ENCODE measurements at places on chromosomes 3 and 15.

DNA sequence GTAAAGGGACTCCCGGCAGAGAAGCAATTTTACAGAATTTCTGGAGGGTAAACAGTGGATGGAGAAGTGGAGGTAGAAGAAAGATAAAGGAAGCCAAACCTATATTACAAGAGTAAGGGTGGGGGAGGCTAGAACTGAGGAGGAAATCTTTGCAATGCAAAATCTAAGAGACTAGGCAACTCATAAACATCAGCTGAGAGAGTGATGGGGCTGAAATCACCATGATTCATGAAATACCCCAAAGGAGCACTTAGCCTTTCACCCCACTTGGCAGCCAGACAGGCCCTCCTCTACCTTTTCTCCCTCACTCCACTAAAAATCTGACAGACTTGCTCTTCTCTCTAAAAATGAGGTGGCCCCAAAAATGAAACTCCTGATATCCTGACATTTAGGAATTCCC, 19.5 kb upstream of the ZBTB38 start:
- DNase-seq, result no peak

- DNase-seq, result no peak
These were observed 1202.1 kb downstream of the ROBO1 start for GRCh38 chr3:78565712-78566111.

DNA sequence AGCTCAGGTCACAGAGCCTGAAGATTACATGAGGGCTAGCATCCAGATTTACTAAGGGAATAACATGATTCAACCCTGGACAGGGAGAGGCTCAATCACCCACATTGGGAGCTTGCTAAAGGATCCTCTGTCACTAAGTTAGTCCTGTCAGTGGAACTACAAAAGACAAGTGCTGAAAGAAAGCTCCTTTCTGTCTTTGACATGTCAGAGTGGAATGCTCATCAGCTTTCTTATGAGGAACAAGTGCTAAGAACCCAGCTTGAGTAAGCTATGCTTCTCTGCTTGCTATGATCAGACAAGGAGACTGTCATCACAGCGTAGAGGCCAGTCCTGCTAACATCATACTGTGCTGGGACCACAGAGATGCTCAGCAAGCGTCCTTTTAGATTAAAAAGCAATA, 74.5 kb downstream of the MB21D2 start:
- no peak for DNase-seq

DNA sequence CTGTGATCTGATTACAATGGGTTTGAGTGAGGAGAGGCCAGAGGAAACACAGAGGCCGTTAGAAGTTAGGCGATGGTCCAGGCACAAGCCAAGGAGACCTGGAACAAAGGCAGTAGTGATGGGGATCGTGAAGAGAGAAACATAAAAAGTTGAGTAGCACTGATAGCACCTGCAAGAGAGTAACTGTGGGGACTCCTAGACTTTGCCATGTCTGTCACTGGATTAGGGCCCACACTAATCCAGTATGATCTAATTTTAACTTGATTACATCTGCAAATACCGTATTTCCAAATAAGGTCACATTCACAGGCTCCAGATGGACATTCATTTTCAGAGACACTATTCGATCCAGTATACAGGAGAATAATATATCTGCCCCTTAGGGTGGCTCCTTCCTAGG, 144.7 kb downstream of the RAB11A start:
- DNase-seq, result no peak

DNA sequence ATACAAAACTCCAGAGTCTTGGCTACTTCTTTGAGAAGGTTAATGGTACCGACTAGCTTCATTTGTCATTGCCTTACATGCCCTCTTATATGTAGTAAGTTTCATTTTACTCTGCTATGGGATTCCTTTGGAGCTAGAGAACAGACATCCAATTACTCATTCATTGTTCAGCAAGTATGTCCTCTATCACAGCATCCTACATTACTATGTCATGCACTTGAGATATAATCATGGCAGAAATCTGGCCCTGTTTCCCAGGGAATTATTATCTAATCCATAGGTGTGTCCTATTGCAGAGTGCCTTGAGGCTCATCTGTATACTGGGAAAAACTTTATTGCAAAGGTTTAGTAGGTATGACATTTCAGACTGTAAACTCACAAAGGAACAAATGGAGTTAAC, 333.1 kb upstream of the NECTIN3 start:
- no peak for DNase-seq

DNA sequence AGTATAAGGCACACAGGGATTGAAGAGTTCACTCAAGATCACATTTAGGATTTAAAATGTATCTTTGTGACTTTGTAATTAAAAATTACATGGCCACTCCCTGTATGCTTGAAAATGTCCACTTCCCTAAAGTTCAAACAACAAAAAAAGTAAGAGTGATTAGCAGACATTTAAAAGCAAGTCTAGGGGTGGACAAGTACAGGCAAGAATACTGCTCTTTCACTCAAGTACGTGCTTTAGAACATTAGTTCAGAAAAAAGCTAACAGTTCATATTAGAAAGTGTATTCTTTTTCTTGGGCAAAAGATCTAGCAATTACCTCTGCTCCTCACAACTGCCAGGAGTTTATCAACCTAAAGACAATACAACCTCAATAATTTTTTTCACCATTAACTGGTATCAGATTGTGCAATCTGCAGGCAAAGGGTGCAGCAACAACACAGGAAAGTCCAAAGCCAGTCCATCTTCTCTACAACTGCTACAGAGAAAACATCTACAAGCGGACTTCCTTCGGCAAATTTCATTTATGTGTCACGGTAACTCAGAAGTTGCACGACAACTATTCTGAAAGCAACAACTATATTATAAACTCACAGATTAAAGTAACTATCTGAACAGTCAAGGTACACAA, 18.1 kb downstream of the CHSY1 start:
- DNase-seq, result no peak

- DNase-seq, result peak; percentile 38
These were observed 51.5 kb downstream of the TGFBR2 start for GRCh38 chr3:30657914-30658313.

DNA sequence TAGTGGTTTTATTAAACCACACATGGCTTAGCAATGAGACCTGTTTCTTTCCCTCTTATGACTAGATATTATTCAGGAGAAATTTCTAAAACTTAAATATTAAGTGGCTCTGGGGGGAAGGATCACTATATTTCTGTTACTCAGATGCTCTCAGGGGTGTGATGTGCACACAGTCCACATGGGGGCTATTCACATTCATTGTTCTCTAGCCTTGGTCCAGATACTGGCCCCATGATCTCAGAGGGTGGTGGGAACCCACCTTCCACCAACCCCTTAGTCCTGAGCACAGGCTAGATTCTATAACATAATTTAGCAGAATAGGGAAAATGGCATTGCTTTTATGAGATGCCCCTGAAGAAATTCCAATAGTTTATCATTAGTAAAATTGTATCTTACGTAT, 149.0 kb upstream of the ST8SIA2 start:
- no peak for DNase-seq

- DNase-seq, result no peak
These were observed 9.7 kb upstream of the ARHGEF26 start for GRCh38 chr3:154111365-154111935.

- DNase-seq, result no peak
These were observed 32.7 kb upstream of the PLSCR5 start for GRCh38 chr3:146637871-146638270.

GRCh38 chr3:122843604-122844003, 48.7 kb downstream of the SLC49A4 start:
- DNase-seq, result no peak

- DNase-seq, result no peak
These were observed 306.7 kb upstream of the TBC1D5 start for GRCh38 chr3:18049096-18049495.

DNA sequence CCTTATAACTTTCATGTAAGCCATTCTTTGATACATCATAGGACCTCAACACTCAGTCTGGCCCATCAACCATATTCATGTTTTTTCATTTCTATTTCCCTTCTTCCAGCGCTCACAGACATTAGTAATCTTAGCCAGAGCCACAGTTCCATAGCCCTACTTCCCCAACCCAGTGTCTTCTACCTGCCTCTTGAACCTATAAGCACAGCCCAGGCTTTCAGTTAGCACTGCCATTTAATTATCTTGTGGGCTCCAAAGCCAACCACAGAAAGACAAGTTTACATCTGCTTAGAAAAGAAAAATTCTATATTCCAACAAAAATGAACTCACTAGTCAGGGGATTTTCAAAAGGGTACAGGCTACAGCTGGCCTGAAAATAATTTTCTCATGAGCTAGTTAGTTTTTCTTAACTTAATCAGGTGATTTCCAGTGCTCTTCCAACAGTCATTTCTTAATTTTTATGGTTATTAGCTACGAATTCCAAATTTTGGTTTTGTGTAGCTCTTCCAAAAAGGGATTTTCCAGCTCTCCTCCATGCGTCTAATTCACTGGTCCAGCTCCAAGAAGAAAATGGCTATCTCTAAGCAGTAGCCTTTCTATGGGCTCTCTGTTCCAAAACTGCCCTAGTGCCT, 13.7 kb downstream of the CD200 start:
- DNase-seq, result no peak

DNA sequence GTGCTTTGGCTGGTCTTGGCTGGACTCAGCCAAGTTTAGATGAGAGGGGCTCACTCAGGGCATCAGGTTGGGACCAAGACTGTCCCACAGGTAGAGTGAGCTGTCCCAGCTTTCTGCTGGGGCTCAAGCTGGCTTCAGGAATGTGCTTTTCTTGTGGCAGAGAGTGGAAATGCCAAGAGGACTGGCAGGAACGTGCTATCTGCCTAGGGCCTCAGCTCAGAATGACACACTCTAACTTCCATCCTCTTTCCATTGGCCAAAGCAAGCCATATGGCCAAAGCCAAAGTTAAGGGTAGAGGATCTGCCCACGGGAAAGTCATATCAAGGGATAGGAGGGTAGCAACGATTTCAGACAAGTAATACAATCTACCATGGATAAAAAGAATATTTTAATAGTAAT, 178.8 kb downstream of the ABHD5 start:
- no peak for DNase-seq

DNA sequence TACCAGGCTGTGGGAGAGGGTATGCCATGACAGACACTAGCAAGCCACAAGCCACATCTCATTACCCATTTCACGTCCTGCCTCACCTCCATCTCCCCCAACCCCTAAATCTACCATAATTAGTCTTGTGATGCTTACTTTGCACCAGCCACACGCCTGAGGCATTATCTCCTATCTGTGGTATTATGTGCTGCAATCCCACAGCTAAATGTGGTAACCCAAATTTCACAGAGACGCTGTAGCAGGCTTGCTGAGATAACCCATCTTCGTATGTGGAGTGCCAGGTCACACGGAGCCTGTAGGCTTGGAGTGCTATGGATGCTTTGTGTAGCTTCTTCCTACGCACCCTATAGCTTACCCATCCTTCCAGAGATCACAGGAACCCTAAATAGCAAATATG, 256.7 kb upstream of the KCNH8 start:
- DNase-seq, result peak; percentile 23

- DNase-seq, result peak; percentile 48
These were observed 1.5 kb downstream of the MSL2 start for GRCh38 chr3:136194409-136195257.

GRCh38 chr3:111571907-111572460, 23.2 kb downstream of the ZBED2 start:
- no peak for DNase-seq

DNA sequence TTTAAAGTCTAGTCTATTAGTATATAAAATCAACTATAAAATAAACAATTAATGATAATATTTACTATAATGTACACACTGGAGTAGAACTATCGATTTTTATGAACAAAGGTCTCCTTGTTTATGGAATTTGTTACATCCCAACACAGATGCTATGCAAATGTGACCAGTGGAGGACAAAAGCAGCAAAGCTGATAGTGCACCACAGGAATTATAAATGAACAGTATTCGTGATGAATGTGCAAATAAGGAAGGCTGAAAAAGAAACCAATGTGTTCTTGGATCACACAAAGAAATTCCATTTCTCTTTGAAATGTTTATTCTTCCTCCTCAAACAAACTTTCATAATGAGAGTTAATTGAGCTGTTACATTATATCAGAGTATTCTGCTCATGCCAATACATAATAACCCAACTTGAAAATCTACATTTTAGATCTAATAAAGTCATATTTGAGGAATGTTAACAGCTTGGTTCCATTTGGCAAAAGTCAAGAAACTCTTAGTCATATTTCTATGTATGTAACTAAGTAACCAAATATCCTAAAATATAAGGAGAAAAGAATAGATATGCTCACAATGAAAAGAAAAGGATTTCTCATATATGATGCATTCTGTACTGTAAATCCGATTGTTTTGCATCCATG, 79.3 kb downstream of the NEK10 start:
- no peak for DNase-seq

- DNase-seq, result no peak
These were observed 341.5 kb downstream of the ROBO2 start for GRCh38 chr3:77381431-77381830.

DNA sequence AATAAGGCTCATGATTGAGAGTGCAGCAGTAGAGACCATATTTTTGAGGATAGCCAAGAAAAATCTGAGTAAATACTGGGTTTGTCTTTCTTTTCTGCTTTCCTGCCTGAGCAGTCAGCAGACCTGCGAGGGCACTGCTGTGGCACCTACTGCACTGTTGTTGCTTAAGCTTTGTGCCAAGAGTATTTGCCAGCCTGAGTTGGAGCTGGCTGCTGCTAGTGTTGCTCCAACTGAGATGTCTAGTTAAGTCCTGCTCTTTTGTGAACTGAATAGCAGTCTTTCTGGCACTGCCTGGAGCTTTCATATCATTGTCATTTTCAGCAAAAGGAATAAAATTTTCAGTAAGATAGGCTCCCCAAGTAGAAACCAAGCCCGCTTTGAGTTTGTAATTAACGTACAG, 214.5 kb upstream of the P2RY1 start:
- no peak for DNase-seq

DNA sequence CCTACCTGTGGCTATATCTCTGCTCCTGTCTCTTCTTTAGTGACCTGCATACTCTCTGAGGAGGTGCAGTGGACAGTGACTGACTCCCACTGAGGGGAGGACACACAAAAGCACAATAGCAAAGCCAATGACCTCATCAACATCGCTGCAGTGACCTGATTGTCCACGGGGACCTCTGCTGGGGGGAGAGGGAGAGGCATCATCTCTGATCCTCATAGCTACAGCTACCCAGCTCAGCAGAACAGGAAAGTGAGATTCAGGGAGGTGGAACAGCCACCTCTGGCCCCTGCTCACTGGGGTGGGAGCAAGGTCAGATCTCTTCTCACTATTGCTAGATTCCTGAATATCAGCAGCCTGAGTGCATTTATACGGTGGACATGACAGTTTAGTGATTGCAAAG, 179.2 kb downstream of the ATP10A start:
- DNase-seq, result no peak

GRCh38 chr3:106609666-106610301, 741.0 kb upstream of the CBLB start:
- peak; percentile 67 for DNase-seq

DNA sequence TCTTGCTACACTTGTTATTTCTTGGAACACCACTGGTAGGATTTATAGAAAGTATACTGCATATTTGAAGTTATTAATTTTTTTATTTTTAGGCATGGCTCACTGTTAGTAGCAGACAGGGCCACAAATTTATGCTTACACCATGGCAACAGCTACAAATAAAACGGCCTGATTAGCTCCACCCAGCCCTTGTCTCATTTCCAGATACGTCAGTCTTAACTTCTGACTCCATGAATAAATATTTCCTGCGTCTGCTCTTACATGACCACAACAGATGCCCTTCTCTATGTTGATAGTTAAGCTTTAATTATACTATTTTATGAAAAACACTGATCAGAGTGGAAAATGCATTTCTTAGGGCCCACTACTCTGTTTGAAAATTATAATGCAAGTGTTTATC, 62.3 kb upstream of the CPOX start:
- DNase-seq, result peak; percentile 6

- peak; percentile 49 for DNase-seq
These were observed 524 bp upstream of the TOPBP1 start for GRCh38 chr3:133662278-133662651.

- no peak for DNase-seq
These were observed 19.7 kb downstream of the PLSCR2 start for GRCh38 chr3:146449613-146450012.
